ENCODE measurements at places on chromosomes 5 and 9.

GRCh38 chr9:7186175-7186574, 428.4 kb downstream of the KDM4C start:
- peak; percentile 42 for DNase-seq

DNA sequence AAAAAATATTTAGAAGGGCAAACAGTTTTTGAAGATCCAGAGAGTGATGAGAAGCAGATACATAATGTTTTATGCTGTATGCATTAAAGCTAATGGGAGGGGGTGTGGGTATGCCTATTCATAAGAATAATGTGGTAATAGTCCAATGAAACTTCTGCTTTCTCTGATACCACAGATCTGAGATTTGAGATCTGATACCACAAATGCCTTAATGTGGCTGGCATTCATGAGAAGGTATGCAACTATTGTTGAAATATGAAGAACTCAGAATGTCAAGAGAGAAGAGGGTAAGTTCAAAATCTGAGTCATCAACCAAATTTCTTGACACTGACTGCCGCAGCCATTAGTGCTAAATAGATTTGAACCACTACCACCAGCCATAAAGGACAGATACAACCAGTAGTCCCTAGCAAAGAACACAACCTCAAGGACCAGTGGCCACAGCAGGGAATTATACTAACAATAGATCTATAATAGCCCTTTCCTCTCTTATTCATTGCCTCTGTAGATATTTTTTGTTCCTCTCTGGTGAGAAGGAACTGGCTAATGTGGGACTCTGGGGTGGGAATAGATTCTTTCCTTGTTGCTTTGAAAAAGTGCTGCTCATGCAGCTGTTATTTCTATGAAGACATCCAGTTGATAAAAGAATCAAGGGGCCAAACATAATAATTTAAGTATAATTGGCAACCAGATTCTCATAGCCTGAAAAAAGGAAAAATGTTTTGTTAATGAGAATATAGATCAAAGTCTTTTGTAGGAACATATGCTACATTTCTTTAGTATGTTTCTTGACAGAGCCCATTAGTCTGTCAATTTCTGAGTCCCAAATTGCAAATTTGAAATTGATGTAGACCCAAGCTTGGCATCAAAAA, 256.5 kb upstream of the ZNF608 start:
- no peak for DNase-seq

GRCh38 chr5:132100672-132101261, 27.2 kb downstream of the CSF2 start:
- DNase-seq, result peak; percentile 29

- no peak for DNase-seq
Observed at GRCh38 chr9:74499770-74500583, 2.8 kb downstream of the RORB start.

- DNase-seq, result no peak
Observed at GRCh38 chr5:38500573-38501260, 55.7 kb downstream of the LIFR start.

- no peak for DNase-seq
Observed at GRCh38 chr9:135087489-135087792, at the start of gene OLFM1. TSS of gene OLFM1 (plus strand) at chr9:135087668. CDS start at chr9:135087990, 322 bp downstream.

DNA sequence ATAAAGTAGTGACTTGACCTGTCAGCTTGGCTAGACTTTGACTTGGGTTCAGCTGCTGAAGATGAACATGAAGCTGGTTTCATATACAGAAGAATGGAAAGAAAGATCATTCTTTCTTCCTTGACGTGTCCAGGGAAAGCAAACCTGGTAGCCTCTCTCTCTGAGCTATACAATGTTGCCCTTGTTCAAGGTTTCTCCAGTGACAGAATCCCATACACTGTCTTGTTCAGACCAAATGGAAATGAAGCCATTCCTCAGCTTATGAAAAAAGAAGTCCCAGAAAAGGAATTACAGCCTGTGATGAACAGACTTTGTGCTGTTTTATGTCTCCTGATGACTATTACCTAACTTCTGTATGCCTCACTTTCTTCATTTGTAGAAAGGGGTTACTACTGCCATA, 349.8 kb upstream of the KLF4 start:
- no peak for DNase-seq

GRCh38 chr5:122774861-122775549, at the start of gene SNX2:
TSS of gene SNX2 (plus strand) at chr5:122775080. CDS start at chr5:122775104, 24 bp downstream.
- DNase-seq, result peak; percentile 62

- no peak for DNase-seq
Observed at GRCh38 chr5:172733131-172733973, 37.6 kb downstream of the DUSP1 start.

DNA sequence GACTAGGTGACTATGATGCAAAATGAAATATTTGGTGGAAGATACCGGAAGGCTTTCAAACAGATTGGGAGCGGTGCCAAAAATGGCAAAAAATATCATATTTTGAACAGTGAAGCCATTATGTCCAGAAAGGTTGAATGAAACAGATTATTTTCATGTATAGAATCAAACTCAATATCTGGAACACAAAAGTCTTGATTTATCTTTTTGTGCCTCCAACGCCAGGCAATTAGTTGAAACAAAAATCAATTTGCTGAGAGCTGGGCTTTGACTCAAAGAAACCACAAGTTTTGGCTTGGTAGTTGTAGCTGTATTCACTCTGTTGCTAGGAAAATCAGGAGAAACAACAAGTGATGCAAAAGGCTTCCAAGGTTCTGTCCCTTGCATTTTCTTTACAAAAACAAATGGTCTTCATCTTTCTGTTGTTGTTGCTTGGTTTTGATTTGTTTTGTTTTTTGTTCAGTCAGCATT, 421.7 kb upstream of the TYRP1 start:
- no peak for DNase-seq

DNA sequence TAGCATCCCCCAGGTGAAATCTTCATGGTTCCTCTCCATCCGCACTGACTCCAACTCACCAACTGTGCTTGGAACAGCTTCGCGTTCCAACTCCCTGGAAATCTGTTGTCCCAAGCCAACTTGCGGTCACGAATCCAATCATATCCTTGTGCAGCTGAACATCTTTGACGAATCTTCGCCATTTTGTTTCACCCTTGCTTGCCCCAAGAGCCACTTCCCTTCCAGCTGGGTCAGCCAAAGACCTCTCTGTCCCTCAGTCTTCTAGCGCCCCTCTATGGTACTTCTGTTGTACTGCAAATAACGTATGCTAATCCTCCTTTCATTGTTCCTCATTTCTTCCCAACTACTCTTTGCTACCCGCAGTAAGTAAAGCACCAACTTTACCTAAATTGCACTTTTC, 61.0 kb upstream of the TARS1 start:
- peak; percentile 28 for DNase-seq

GRCh38 chr5:17018871-17019270, 82.8 kb upstream of the MYO10 start:
- DNase-seq, result no peak

DNA sequence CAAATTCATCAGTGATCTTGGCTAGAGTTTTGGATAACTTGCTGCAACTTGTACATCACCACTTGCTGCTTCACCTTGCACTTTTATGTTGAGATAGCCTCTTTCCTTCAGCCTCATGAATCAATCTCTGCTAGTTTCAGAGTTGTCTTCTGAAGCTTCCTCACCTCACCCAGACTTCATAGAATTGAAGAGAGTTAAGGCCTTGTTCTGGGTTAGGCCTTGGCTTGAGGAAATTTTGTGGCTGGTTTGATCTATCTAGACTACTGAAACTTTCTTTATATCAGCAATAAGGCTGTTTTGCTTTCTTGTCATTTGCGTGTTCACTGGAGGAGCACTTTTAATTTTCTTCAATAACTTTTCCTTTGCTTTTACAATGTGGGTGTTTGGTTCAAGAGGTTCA, 12.8 kb downstream of the FER start:
- DNase-seq, result no peak

DNA sequence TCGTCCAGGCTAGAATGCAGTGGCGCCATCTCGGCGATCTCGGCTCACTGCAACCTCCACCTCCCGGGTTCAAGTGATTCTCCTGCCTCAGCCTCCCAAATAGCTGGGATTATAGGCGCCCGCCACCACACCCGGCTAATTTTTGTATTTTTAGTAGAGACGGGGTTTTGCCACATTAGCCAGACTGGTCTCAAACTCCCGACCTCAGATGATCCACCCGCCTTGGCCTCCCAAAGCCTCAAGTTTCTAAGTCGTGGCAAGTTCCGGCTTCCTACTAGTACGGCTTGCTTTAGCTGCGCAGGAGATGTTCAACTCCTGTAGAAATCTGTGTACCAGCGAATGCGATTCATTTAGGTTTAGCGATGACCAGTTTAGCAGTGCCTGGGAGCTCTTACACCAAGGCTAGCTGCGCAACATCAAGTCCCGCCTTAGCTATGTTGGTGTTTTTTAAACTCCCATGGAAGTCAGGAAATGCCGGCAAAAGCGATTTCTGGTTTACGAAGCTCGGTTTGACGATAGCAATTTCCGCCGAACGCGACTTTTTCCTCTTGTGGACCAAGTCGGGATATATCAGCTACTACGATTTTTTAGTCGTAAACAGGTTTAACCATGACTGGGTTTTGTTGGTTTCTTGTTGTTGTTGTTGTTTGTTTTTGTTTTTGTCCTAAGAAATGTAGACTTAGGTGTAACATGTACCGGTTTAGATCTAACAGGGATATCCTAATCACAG, 46.4 kb downstream of the ANXA2R start:
- peak; percentile 76 for DNase-seq

DNA sequence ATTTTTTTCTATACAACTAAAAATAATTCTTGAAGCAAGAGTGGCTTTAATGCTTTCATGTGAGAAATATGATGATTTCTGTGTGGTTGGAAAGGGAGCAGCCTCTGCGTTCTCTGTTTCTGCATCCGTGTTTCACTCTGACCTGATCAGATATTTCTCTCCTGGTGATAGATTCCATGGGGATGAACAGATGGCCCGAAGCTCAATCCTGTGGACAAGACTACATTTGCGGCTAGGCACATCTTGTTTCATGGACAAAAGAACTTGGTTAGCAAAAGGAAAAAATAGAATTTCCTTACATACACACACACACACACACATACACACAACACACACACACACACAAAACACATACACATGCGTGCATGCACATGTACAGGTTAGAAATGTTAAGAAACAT, 218.2 kb upstream of the ADAMTS16 start:
- no peak for DNase-seq

DNA sequence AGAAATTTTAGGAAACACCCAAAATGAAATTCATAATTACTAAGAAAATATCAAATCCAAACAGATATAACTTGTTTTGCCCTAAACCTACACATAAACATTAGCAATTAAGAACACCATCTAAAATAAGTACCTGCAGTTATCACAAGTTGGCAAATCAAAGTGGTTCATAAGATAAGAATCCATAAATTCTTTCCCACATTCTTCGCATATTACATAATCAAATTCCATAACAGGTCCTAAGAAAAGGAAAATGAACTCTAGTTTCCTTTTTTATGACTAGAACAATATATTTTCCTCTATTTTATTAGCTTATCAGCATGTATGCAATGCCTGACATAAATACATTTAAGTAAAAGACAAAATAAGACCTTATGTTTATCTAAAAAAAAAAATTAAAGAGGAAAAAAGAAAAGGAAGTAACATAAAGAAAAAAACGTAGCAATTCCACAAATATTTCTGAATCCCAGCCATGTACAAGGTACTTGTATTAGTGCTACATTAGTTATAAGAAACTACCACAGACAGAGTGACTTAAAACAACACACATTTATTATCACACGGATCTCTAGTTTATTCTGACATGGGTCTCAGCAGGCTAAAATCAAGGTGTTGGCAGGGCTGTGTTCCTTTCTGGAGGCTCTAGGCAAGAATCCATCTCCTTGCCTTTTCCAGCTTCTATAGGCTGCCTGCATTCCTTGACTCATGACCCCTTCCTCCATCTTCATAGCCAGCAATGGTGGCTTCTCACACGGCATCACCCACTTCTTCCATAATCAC, 7.5 kb downstream of the XPA start:
- DNase-seq, result no peak

DNA sequence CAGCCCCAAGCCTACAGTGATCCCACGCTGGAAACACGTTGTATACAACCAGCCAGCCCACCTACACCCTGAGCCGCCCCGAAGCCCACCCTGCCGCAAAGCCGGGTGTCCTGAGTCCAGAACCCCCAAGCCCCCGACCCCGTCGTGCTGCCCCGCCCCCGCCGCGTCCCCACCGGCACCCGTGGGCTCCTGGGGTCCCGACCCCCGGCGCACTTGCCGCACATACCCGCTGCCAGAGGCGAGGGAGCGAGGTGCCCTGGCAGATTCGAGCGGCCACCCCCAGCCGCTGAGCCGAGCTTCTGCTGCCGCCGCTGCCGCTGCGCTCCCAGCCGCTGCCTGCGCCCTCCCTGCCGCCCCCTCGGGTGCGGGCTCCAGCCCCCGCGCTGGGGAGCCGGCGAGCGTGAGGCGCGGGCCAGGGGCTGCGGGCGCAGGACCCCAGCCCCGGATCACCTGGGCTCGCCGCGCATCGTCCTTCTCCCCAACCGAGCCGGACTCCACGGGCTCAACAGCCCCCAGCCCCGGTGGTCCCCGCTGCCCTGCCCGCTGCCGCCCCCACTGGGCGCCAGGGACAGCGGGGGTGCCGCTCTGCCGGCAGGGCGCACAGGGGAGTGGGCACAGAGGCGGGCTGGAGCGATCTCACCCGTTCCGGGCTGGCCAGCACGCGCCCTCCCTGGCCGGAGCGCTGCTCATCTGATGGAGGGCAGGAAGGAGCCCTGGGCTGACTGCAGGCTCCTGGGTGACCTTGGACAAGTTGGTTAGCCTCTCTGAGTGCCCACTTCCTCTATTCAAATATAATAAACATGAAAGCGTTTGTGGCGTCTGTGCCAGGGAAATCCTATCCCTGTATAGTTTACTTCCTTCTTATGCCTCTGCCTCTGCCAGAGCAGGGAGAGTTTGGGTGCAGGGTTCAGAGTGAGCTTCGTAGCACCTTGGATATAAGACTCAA, at the start of gene HTR4:
TSS of gene HTR4 (minus strand) at position 692 of the 946 bp plus-strand sequence. CDS start 17,513 bp downstream, outside the sequence.
- peak; percentile 13 for DNase-seq

GRCh38 chr5:88380332-88380731, 111.7 kb upstream of the TMEM161B start:
- DNase-seq, result no peak

DNA sequence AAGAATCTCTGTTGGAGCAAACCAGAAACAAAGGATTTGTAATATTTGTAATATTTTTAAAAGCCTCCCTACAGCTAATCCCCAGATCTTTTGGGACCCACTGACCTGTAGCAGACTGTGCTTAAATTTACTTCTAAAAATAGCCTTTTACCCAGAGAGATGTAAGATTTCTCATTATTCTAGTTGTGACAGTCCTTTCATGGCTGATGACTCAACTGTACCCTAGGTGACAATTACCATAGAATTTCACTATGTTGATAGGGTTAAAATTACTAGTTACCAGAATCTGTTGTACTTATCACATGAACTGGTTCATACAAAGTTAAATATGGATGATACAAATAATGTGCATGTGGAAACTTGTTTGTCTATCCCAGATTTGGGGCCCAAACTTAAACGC, 543.9 kb upstream of the SEMA6A start:
- no peak for DNase-seq

Data from HL-60 (cell line).